ENCODE measurements at places on chromosomes 2 and 18.

- peak; percentile 76 for DNase-seq
Observed at GRCh38 chr2:25309402-25309801, 32.3 kb downstream of the DNMT3A start.

DNA sequence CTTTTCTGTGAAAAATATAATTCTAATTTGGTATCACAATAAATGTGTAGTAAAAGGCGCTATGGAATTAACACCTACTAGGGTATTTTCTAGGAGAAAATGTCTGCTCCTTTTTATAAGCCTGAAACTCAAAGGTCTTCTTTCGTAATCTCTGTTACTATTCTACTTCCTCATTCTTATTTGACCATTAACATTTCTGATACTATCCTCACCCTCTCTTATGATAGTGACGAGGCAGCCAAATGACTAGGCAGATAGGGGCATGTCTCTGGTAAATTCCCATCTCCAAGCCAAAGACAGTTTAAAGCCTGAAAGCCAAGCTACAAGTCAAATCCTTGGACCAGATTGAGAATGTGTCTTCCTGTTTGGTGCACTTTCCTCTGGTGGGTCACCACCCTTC, 251.7 kb downstream of the LRRTM4 start:
- no peak for DNase-seq

DNA sequence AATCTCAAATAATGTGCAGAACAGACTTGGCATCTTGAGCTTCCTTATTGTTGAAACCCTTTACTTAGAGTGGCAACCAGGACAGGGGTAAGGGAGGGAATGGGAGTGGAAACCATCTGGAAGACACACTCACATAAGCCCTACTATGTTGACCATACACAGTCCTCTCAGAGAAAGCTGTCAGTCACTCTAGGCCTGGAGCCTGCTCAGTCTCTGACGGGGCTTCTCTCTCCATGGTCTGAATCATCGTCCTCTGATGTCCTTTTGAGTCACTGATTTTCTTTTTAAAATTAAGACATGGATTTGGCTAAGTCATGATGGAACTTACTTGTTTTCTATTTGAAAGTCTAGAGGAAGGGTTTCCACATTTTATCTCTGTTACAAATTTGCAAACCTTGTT, 74.0 kb downstream of the MYO1B start:
- DNase-seq, result no peak

DNA sequence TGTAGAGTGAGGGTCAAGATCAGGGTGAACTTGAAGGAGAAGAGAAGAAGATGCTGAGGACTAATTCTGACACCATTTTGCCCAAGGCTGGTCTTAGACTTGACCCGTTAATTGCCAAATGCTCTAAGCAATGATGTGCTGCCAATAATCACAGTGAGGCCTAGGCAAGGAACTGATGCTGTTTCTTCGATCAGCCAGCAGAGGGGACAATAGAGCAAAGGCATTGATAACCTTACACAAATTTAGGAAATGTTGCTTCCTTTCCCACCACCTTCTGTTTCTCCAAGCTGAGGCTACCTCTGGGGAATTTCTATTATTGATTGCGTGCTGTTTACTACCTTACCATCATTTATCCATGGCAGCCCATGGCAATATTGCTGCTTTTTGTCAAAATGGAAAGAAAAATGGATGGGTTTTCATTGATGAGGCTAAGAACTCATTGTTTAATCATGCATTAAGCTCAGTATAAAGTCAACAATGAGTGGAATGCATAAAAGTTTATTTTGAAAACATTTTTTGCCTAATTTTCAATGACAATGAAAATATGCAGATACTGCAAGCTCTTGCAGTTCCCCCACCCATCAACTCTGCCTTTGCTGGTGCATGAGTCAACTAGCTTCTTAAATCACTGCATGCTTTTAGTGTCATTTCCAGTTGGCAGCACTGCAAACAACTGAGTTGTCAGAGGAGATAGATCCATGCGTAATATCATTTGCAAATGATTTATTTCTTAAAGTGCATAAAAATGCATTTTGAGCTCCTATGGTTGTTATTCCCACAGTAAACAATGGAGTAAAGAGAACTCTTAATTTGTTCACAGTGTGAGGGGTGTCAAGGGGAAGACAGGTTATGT, 116.4 kb upstream of the NYAP2 start:
- DNase-seq, result no peak

GRCh38 chr2:9258501-9258900, 51.9 kb downstream of the ASAP2 start:
- DNase-seq, result no peak

GRCh38 chr2:32937602-32938448, 8.9 kb upstream of the LTBP1 start:
- DNase-seq, result peak; percentile 49

DNA sequence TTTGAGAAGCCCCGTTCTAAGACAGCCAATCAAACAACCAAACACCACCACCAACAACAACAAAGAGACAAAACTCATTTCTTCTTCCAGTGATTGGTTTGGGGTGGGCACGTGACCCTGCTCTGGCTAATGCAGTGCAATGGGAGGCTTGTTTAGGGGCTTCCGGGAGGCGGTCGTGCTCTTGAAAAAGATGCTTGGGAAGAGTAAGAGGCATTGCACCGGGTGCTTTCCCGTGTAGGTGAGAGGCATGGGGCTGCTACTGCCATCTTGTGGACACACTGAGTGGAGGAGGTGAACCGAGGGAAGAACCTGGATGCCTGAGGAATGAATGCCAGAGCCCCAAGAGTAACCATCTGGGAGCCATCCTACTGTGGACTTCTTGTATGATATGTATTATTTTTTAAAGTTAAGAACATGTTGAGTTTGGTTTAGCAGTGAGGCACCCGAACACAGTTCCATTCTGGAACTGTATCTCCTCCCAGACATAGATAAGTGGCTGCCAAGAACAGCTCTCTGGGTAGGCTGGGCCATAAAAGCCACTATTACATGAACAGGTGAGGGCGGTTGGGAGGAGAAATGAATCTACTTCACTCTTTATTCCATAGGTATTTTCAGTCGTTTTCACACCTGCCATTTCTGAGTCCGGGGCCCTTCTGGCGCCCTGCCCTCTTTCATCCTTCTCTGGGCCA, 19.1 kb upstream of the ARHGAP25 start:
- DNase-seq, result peak; percentile 74

DNA sequence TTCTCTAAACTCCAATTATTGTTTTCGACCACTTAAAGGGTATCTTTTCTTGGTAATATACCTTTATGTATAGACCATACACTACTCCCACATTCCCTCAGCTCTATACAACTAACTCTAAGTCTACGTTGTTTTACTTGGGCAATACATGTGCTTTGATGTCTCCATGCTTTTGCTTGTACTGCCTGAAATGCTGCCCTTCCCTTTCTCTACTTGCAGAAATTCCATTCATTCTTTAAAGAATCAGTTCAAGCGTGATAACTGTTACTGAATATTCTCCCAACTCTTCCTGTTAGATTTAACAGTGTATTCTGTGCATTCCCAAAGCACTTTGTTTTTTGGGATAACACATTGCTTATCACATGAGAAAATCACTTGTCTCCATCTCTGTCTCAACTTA, 157.0 kb upstream of the AQP4 start:
- no peak for DNase-seq

DNA sequence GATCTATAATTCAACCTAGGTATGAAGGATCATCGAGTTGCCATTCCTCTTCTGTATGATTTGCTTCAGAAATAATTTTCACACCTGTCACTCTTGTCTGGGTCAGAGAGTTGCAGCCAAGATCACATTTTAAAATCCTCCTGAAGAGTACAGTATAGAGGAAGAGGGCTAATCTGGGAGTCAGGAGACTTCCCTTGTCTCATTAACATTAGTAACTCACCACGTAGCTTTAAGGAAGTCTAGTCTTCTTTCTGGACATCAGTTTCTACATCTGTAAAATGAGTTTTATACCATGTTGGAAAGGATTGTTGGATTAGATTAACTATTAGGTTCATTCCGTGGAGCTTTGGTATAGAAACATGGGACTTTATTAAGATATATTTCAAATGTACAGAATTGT, 109.4 kb downstream of the TDRD15 start:
- no peak for DNase-seq

DNA sequence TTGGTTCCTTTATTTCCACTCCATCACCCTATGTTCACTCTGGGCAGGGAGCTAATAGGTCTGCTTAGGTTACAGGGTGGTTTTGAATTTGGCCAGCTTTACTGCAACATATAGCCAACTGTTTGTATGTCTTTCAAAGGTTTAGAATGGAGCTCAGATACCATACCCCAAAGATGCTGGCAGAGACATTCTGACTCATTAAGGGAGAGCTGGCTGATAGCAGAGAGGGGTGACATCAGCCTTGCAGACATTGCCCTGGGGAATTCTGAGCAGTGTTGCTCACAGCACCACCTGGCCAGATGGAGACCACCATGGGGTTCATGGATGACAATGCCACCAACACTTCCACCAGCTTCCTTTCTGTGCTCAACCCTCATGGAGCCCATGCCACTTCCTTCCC, 2.1 kb downstream of the PROKR1 start:
- no peak for DNase-seq

- DNase-seq, result no peak
Observed at GRCh38 chr18:10579079-10579867, 53.4 kb downstream of the NAPG start.

DNA sequence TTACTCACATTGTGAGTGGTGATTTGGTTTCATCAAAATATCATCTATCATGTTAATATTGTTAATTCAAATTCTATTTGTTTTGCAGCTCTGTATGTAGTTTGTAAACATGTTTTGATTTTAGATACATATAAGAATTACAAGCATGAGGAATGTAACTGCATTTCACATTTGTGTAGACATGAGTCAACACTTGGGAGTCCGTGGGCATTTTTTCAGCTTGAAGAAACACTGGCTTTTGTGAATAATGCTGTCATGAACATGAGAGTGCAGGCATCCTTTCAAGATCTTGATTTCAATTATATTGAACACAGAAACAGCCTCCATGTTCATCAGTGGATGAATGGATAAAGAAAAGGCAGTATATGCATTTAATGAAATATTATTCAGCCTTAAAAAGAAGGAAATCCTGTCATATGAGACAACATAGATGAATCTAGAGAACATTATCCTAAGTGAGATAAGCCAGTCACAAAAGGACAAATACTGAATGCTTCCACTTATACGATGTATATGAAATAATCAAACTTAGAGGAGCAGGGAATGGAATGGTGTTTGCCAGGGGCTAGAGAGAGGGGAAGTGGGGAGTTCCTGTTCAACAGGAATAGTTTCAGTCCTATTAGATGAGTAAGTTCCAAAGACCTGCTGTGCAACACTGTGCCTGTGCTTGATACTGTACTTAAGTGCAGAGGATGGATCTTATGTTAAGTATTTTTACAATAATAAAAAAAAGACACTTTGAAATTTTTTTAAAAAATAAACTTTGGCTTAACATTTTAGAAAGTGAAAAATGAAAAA, 194.9 kb downstream of the LRATD1 start:
- no peak for DNase-seq

DNA sequence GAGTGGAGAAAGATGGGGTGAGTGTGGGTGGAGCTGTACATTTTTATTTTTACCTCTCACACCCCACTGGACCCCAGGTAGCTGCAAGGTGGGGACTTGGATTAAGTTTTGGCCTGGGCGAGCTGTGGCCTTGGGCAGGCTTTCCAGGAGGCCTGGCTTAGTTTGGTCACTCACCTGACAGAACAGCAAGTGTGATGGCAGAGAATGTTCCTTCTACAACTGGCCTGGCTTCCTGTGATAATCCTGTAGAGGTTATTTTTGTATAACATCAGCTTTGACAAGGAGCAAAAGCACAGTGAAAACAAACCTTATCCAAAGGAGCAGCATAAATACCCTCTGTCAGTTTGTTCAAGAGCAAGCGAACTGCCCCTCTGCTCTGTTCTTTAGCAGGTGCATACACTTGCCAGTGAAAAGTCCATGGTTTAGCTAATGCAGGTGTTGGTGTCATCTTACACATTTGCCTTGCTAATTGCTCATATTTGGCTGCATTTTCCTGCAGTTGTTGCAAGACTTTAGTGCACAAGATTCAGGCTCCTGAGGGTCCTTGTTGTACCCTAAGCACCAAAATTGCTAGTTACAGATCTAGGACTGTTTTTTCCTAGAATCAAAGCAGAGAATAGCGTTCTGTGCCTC, 6.3 kb downstream of the THNSL2 start:
- DNase-seq, result no peak

- peak; percentile 26 for DNase-seq
Observed at GRCh38 chr2:172448544-172449267, 21.3 kb downstream of the ITGA6 start.

GRCh38 chr2:98959810-98960507, 23.9 kb upstream of the CRACDL start:
- no peak for DNase-seq

GRCh38 chr2:196268538-196269338, 97.4 kb upstream of the STK17B start:
- no peak for DNase-seq

- DNase-seq, result peak; percentile 61
Observed at GRCh38 chr2:287471-287885, 413 bp downstream of the ALKAL2 start.

GRCh38 chr2:100228415-100228814, 86.0 kb upstream of the AFF3 start:
- DNase-seq, result no peak

DNA sequence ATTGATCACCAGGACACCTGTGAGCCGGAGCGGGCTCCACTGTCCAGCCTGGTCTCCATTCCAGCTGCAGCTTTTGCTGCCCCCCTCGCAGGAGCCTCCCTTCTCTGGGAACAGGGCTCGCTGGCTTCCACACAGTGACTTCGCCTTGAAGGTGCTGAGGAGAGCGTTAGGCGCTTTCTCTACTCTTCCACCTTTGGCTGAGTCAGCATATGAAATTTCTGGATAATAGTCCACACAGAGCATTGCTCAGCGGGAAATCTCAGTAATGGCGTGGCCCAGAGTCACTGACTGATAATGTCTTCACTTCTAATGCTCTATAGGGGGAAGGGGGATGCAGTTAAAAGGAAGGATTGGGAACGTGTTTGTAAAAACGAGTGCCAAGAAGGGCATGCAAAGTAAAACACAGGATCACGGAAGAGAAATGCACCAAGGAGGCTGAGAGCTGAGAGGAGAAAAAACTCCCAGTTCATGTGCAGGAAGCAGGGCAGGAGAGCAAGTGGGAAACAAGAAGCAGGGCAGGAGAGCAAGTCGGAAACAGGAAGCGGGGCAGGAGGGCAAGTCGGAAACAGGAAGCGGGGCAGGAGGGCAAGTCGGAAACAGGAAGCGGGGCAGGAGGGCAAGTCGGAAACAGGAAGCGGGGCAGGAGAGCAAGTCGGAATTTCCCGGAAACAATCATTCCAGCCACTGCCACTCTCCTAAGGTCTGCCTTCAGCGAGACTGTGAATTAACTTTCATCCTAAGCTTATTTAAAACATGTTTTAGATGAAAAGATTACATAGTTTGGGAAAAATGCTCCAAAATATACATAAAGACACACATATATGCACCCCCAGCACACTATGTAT, 77.7 kb downstream of the MYT1L start:
- no peak for DNase-seq

DNA sequence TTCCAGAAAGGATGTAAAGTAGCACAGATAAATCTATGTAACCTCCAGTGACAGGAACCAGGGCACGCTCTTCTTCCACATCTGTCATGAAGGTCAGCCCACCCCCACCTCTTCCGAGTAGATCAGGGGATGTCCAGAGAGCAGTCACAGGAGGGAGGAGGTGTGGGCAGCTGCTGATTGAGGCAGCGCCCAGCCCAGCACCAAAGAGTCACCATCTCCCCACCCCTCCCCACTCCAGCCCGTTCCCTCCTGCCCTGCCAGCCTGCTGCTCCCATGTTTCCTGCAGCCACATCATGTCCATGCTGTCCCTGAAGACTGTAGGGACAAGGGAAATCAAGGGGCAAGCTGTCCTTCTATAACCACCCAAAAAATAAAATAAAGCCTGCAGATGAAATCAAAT, 269.8 kb downstream of the BCL11A start:
- DNase-seq, result no peak

GRCh38 chr2:170493426-170494097, 221.6 kb upstream of the SP5 start:
- no peak for DNase-seq
